ENCODE measurements at places on chromosomes 7 and 10.

DNA sequence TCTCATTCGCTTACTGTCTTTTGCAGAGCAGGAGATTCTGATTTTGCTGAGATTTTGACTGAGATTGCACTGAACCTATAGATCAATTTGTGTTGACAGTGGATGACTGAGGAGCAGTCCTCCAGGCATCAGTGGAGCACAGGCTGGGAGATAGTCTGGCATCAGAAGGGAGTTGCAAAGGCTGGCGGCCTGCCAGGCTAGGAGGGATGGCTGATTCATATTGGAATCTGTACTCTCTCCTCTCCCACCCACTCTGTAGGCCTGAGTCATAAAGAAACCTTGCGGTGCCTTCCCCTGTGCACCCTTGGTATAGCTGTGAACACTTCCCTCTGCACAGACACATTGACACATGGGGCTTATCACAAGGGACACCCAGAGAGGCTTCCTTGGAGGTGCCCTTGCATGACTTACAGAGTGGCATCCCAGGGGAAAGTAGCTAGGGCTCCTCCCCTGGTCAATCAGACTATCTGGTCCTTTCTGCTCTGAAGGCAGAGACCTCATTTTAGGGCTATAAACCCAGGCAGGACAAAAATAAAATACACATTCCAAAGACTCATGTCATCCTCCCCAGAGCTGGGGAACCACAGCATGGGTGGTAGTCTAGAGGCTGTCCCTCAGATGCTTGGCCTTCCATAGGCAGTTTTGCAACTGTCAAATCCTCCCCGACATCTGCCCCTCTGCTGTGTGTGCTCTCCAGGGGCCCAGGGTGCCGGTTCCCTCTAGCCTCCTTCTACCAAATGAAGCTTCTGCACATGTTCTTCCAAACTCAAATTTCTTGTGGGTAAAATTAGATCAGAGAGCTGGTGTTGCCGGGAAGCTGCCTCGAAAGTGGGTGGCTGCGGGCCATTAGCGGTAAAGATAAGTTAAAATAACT, 37.4 kb upstream of the EEPD1 start:
- peak; percentile 85 for DNase-seq

GRCh38 chr10:88680958-88681357, 16.7 kb downstream of the LIPF start:
- DNase-seq = no peak

DNA sequence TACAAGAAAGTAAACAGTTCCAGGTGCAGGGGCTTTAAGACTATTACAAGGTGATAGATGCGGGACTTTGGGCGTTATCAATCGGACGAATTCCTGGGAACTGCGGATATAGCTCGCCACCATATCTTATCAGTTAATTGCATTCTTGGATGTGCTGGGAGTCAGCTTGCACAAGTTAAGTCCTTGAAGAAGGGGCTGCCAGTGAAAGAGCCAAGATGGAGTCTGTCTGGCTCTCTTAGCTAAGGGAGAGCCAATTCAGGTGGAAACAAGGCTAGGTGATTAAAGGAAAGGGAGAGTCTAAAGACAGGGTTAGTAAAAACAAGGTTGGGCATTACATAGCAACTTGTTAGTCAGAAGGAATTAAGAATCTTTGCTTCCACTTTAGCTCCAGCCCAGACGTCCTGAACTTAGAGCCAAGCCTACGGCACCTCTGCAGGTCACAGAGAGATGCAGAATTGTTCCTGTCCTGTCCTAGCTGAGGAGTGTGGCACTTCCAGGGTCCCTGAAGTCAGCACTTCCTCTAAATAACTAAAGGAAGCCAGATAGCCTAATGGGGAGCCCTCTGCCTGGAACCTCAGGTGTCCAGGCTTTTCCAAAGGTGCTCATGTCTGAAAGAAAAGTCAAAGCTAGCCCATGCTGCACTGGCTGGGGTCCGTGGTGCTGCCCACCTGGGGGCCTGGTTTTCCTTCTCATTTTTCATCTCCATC, 17.3 kb downstream of the ZC3HAV1 start:
- no peak for DNase-seq

DNA sequence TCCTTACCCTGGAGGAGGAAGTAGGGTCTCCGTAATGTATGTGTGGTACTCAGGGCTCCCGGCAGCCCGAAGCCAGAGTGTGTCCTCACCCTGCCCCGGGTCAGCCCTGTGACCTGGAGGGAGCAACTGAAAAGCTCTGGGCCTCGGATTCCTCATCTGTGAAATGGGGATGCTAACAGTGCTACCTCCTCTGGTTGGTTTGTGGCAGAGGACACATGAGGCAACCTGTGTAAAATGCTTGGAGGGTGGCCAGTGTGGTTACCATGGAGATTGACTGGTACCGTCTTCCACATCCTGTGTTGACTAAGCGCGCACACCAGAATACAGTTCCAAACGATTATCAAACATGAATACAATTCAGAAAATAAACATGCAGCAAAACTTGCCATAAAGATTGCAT, 163.8 kb upstream of the KLF6 start:
- DNase-seq = no peak

DNA sequence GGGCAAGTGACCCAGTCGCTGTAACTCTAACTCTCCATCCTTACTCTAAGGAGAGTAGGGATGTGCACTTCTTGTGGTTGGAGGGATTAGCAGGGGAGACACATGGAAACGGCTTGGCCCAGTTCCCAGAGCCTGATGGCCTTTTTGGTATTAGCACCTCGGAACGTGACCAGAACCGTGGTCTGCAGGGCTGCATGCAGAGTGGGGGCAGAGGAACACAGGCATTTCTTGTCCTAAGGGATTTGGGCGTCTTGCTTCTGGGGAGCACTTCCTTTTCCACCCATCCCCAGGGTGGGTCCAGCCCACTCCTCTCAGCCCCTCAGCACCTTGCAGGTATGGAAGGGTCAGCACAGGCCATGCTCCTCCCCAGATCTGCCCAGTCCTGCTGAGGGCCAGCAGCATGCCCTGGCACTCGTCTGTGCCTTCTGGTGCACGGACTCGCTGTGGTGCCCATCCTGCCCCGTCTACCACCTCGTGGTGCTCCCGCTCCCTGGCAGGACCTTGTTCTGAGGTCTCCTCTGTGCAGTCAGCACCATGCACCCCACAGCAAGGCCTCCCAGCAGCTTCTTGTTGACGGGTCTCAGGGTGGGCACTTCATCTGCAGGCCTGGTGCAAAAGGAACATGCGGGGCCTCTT, 109.6 kb downstream of the ACTR3B start:
- no peak for DNase-seq

- DNase-seq = no peak
Measured at GRCh38 chr7:20340839-20341238, 10.1 kb downstream of the ITGB8 start.

DNA sequence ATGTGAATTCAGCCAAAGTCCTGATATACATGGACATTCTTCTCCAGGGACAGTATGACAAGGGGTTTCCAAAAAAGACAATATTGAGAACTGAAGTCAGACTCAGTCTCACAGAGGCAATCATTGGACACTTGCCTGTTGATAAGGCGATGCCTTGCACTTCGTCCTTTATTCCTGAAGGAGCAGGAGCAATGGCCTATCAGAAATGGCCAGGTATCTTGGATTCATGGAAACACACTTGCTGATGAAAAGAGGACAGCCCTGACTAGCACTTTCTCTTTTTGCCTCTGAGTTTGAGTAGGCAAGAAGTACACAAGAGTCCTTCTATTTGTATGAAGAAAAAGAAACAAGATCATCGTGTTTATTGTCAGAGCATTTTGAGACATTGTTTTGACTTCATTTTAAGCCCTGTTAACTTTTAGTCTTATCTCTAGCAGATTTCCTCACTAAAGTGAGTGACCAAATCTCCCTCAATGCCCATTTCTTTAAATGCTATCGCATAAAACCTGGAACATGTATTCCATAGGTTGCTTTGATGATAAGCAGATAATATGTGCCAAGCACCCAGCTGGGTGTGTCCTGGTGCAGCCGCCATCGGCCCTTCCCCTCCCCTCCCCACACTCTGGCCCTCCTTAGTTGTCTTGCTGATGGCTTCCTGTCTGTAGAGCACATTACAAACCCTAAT, 26.6 kb downstream of the ST8SIA6 start:
- no peak for DNase-seq

Data from AG04449 (cell line).